Endothelial cell of umbilical vein (primary cell): ENCODE measurements at places on chromosomes 11 and 22. TPM values are rescaled to one million over a fixed set of nuclear protein-coding genes. Genes with fewer than 3 reads are reported as not detected.

- no peak for DNase-seq
Observed at GRCh38 chr11:77187111-77187750, 59.2 kb downstream of the MYO7A start.

DNA sequence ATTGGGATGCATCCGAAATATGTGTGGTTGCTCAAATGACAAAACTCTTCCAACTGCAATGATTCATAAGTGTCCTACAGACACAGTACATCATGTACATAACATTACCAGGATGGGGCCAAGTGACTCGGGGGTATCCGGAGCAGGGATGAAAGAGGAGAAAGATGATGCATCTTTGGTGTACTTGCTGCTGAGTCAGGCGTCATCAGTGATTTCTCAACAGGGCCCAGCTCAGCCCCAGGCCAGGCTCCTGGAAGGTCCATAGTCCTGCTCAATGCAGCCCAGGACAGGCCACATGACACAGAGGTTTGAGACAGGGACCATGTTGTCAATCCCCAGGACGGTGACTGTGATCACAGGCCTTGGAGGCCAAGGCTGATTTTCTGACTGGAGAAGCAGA is 59.3 kb downstream of the GGTLC2 start:
- no peak for DNase-seq

GRCh38 chr11:18704698-18705097 is 6.1 kb downstream of the TMEM86A start:
- no peak for DNase-seq

DNA sequence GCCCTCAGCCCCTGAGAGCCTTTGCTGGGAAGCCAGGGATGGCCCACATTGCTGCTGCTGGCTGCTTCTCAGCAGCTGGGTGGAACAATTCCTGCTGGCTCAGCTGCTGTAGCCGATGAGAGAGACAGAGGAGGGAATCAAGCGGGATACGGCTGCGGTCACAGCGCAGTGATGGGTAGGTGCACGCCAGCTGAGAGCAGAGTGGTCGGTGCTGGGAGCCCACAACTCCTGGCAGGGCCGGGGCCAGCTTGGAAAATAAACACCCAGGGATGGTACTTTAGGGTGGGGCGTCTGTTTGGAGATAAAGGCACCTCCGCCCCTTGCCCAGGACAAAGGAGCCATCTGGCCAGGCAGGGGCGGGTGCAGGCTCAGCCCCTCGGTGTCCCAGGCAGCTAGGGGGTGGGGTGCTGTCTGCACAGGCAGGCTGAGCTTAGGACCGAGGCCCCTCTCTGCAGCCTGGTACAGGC is 480.5 kb downstream of the MIAT start:
- DNase-seq, result no peak

The DDIAS gene
- 8.5 and 9.2 TPM in 2 replicates for total RNA-seq

DNA sequence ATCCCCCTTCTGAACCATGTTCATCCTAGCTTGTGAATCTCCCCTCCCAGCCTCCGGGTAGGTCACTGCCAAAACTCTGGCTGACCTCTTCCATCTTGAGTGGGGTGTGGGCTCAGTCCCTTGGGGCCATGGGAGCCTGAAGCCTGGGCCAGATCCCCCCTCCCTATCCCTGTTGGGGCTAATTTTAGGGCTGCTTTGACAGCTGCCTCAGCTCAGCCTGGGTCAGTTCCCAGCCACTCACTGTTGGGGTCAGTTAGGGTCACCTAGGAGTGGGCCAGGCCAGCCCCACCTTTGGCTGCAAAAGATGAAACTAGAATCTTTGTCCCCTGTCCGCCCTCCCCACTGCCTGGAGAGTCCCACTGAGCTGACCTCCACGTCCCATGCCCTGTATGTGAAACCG is 29.8 kb upstream of the P2RY2 start:
- DNase-seq, result no peak

The VPREB1 gene
- not detected in 2 replicates for total RNA-seq

The ZNRF3 gene
- 4.4 and 5.2 TPM in 2 replicates for total RNA-seq

The OR4D6 gene
- total RNA-seq, result not detected in 2 replicates

The TPBGL gene
- not detected in 2 replicates for total RNA-seq

DNA sequence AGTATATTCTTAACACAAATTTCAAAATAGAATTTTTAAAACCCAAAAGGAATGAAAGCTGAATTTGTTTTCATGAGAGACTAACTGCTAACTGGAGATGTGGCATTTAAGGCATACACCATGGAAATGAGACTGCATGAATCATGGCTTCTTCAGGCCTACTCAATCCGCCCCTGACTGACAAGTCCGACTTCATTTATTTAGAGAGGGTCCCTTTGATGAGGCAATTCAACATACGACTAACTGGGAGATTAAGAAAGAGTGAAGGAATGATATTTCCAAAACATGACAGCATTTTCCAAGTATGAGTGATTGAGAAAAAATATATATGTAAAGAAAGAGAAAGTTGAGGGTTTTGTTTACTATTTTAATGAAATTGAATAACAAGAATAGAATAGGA is 720.1 kb downstream of the DLG2 start:
- DNase-seq, result no peak
